ENCODE measurements at places on chromosomes 2 and 18.

- DNase-seq, result no peak
Measured at GRCh38 chr18:55351241-55351691, 236.7 kb downstream of the TCF4 start.

- DNase-seq, result no peak
Measured at GRCh38 chr2:54879598-54880332, 156.3 kb downstream of the EML6 start.

- no peak for DNase-seq
Measured at GRCh38 chr2:8138923-8139667, 542.8 kb upstream of the ID2 start.

DNA sequence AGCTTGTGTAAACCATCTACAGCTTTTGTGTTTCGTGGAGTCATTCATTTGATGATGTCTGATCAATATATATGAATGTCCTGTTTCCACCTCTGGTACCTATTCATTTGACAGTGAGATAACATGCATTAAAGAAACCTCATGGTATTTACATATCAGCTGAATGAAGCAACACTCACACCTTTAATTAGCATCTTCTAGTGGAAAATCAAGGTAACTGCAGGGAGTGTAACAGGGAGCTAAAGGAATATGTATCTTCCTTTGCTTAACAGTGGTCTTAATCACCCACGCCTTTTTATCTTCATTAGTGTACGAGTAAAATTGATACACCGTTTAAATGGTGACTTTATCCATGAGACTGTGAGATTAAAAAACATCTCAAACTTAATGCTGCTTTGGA, 15.6 kb downstream of the SLC39A10 start:
- DNase-seq, result no peak

DNA sequence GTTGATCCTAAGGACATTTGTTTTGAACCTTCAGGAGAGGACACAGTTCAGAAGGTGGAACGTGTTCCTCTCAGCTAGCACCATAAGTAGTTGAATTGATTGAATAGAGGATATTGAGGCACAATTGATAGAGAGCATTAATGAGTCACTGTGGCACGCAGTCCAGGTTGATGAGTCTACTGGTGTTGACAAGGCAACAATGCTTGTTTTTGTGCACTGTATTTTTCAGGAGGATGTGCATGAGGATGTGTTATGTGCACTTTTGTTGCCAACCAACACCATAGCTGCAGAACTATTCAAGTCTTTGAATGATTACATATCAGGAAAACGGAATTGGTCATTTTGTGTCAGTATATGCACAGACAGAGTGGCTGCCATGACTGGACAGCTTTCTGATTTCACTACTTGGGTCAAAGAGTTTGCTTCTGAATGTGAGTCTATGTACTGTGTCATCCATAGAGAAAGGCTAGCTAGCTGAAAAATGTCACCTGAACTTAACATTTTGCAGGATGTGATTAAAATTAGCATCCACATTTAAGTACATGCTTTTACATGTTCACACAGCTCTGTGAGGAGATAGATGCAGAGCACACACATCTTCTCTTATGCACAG, 140.1 kb upstream of the B3GNT2 start:
- no peak for DNase-seq

DNA sequence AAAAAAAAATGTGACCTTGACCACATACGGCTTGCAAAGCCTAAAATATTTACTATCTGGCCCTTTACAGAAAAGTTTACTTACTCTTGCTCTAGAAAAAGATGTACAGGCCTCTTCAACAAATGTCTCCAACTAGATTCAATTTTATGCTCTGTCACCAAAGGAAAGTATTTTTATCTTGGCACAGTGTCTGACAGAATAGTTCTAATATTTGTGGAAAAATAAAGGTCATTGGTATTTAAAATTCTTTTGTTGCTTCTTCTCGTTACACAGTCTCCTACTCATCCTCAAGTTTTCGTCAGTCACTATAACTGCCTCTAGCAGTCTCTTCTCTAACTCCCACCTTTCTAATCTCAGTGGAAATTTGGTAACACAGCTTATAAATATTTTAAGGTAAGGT, 1.4 kb downstream of the RBKS start:
- no peak for DNase-seq

GRCh38 chr2:61938511-61938910, 33.0 kb downstream of the COMMD1 start:
- DNase-seq, result no peak

DNA sequence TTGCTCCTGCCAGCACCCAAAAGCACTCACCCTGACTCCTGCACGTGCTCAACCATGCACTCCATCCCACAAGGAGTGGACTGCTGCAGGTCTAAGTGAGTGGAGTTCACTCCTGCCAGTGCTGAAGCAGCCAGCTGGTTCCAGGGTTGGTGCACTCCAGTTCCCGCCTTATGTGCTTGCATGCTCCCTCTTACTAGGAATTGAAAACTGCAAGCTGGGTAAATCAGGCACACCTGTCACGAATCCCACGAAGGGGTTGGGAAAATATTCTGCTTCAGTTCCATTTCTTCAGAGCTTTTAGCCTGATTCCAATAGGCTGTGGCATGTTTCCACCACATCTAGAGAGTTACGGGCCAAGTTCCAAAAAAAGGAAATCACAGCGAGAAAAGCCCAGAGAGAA, 1365.5 kb upstream of the CHAC2 start:
- no peak for DNase-seq

GRCh38 chr18:74066018-74066417, 81.6 kb downstream of the FBXO15 start:
- no peak for DNase-seq

DNA sequence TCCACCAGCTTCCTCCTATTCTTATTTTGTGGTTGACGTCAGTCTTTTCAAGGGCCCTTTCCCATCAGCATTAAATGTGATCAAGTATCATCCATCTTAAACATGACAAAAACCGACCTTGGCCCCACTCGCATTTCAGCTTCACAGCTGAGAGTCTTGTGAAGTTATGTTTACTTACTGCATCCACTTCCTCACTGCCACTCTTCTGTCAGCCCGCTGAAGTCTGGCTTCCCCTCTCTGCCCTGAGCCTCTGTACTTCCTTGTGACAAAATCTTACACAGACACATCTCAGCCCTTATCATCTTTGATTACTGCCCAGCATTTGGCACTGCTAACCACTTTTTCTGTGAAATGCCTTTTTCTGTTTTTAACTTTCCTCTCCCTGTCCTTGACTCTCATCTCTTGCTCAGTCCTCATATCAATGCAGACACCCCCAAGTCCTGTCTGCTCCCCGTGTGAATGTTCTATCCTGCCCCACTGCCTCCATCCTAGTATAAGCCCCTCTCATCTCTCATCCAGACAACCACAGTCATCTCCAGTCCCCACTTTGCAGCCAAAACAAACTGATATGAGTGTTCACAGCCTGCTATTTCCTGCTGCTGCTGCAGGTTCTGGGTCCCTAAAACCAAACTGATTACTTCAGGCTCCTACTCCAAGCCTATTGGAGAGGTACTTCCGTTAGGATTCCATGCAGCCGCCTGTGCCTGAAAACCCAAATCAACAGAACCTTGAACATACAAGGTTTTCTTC, 31.4 kb downstream of the FOSL2 start:
- DNase-seq, result no peak

Data from activated T-helper 1 cell treated with anti-CD3 and anti-CD28 coated beads, Interleukin-2, amount 50 U/mL, for 16 hours (primary cell).